Psoas muscle (tissue), 8 donors: ENCODE measurements at places on chromosomes 5 and 9. TPM values are rescaled to one million over a fixed set of nuclear protein-coding genes. Genes with fewer than 3 reads are reported as not detected.

CD74 gene
- 83.7 TPM for polyA plus RNA-seq

DNA sequence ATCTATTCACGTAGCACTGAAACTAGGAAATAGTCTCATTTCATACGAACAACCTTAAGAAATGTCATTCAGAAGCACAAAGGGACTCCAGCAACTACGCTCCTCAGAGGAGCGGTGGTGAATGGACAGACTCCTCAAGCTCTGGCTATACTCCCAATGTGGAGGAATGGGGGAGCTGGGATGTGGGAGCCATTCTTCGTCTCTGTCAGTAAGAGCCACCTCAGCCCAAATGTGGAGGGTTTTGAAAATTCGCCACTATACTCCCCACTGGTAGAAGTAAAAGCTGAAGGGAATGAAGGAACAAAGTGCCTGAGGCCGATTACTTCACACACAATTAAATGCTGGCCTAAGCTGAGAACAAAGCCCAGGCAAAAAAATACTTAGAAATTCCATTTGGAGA, 96.3 kb downstream of the ADAMTS12 start:
- no peaks in the 10 kb centered on the region for H3K27me3 ChIP-seq
- no peaks in the 10 kb centered on the region for H3K36me3 ChIP-seq
- no peak overlapping the region for H3K4me3 ChIP-seq

DNA sequence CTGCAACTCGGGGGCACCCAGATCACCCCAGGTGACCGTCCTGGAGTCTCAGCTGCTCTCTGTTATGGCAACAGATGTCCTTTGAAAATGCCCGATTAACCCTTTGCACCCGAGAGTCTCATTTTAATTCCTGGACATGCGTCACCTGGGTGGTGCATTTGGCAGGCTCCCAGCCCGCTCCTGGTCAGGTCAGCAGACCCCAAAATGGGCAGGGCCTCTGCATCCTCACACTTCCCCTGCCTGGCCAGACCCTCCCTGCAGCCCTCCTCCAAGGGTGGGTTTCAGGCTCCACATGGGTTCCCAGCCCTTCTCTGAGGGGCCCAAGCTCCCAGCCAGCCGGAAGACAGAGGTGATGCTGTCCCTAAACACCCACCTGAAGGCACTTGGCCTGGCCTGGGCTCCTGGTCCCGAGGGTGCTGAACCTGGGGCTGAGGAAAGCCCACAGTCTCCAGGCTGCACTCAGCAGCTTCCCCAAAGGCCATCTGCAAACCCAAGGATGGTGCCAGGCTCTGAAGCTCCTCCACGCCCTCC, 69.4 kb downstream of the PSMB7 start:
- H3K27me3 ChIP-seq, result no peaks in the 10 kb centered on the region
- no peak overlapping the region for H3K27ac ChIP-seq
- no peaks in the 10 kb centered on the region for H3K36me3 ChIP-seq
- H3K4me3 ChIP-seq, result no peak overlapping the region

WDR36 gene
- polyA plus RNA-seq, result 10.6 TPM

GRCh38 chr5:149202910-149203451, 61.7 kb downstream of the ABLIM3 start:
- no peak overlapping the region for H3K27ac ChIP-seq
- peaks cover 14% of the 10 kb centered on the region for H3K4me1 ChIP-seq
- no peaks in the 10 kb centered on the region for H3K27me3 ChIP-seq
- DNase-seq, result no peak

GRCh38 chr5:68139611-68140441, 75.7 kb upstream of the PIK3R1 start:
- no peaks in the 10 kb centered on the region for H3K27me3 ChIP-seq
- no peak for DNase-seq
- no peak overlapping the region for H3K4me3 ChIP-seq
- no peak overlapping the region for H3K27ac ChIP-seq
- H3K4me1 ChIP-seq, result no peaks in the 10 kb centered on the region

SLC27A6 gene
- 0.17 TPM for polyA plus RNA-seq

GRCh38 chr9:70567511-70567910, 153.1 kb upstream of the KLF9 start:
- no peak overlapping the region for H3K4me3 ChIP-seq
- H3K36me3 ChIP-seq, result no peaks in the 10 kb centered on the region
- no peaks in the 10 kb centered on the region for H3K27me3 ChIP-seq
- no peak overlapping the region for H3K27ac ChIP-seq
- no peak for DNase-seq
- peaks cover 3% of the 10 kb centered on the region for H3K4me1 ChIP-seq

DNA sequence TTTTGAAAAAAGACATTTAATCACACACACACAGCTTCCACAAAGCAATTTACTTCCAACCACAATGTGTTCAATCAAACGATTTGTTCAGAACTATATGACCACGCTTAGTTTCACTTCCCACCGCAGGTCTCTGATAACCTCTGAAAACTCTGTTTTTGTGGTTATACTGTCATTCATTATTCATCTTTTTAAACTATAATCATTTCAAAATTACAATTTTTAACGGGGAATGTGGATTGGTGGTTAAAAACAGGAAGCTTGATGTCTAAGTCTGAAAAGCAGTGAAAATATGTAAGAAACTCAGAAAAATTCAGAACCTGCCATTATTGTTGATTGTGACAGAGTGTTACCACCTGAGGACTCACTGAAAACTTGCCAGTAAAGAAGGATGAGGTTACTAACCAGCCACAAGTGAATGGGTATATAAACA, 12.7 kb upstream of the TMEM174 start:
- H3K4me3 ChIP-seq, result no peak overlapping the region
- no peak for DNase-seq
- no peaks in the 10 kb centered on the region for H3K36me3 ChIP-seq
- H3K4me1 ChIP-seq, result no peaks in the 10 kb centered on the region
- H3K27me3 ChIP-seq, result no peaks in the 10 kb centered on the region

DNA sequence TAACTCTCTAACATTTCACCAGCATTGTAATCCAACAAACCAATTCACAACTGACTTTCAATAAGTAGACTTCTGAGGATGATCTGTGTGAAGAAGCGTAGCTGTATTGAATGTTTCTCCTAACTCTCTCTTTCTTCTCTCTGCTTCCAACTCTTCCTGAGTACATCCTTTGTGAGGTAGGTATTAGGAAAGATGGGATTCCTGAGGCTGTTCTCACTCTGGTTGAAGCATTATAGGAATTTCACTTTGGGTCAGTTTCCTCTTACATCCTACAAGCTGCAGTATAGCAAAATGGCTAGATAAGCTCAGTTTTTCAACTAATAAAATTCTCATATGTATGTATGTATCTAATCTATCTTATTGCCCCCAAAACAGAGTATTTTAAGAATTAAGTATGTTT, 702.8 kb downstream of the CETN3 start:
- H3K27ac ChIP-seq, result no peak overlapping the region
- no peaks in the 10 kb centered on the region for H3K4me1 ChIP-seq

- H3K4me3 ChIP-seq, result no peak overlapping the region
- H3K4me1 ChIP-seq, result no peaks in the 10 kb centered on the region
- no peak overlapping the region for H3K27ac ChIP-seq
- no peaks in the 10 kb centered on the region for H3K36me3 ChIP-seq
- DNase-seq, result no peak
- no peaks in the 10 kb centered on the region for H3K27me3 ChIP-seq
These were observed 590.9 kb downstream of the PRELID2 start for GRCh38 chr5:145244251-145244650.

GRCh38 chr5:14753947-14754346, 89.4 kb downstream of the OTULIN start:
- no peaks in the 10 kb centered on the region for H3K27me3 ChIP-seq
- H3K36me3 ChIP-seq, result peaks cover 17% of the 10 kb centered on the region
- DNase-seq, result no peak

CATSPER3 gene
- 0.73 TPM for polyA plus RNA-seq

- DNase-seq, result no peak
- H3K4me1 ChIP-seq, result no peaks in the 10 kb centered on the region
- no peaks in the 10 kb centered on the region for H3K27me3 ChIP-seq
- no peaks in the 10 kb centered on the region for H3K36me3 ChIP-seq
These were observed 199.9 kb downstream of the PTTG1 start for GRCh38 chr5:160621526-160621925.

- no peak overlapping the region for H3K4me3 ChIP-seq
- H3K4me1 ChIP-seq, result no peaks in the 10 kb centered on the region
- H3K36me3 ChIP-seq, result no peaks in the 10 kb centered on the region
- DNase-seq, result no peak
- no peaks in the 10 kb centered on the region for H3K27me3 ChIP-seq
These were observed 289.1 kb upstream of the KLF4 start for GRCh38 chr9:107778661-107779060.

DNA sequence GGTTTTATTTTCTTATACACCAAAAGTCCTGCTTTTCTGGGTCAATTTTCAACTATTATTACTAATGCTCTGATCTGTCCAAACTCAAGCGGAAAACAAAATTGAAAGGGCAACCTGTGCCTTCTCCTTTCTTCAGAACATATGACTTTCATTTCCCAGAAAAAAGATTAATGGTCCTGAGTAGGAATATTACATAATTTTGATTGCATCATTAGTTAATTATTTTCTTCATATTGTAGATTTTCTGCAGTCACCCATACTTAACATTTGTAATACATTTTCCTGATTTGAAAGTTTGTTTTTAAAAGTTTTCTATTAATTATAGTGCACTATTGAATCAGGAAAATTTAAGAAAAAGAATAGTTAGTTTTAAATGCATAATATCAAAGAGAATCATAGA, 1.7 kb upstream of the PCDHB8 start:
- H3K36me3 ChIP-seq, result no peaks in the 10 kb centered on the region
- H3K4me3 ChIP-seq, result no peak overlapping the region
- no peak for DNase-seq
- peaks cover 7% of the 10 kb centered on the region for H3K27me3 ChIP-seq
- no peaks in the 10 kb centered on the region for H3K4me1 ChIP-seq

NR3C1 gene
- 34.5 TPM for polyA plus RNA-seq

ZNF169 gene
- polyA plus RNA-seq, result 2.1 TPM
